ENCODE measurements at places on chromosomes 2 and 18.

- peak; percentile 58 for DNase-seq
Measured at GRCh38 chr2:69012310-69013141, 453 bp upstream of the ANTXR1 start.

GRCh38 chr2:238566001-238566645 is 139.4 kb downstream of the ASB1 start:
- no peak for DNase-seq

GRCh38 chr2:161486111-161486510 is 70.0 kb downstream of the TBR1 start:
- no peak for DNase-seq

GRCh38 chr18:48555465-48555995 is 16.7 kb downstream of the CTIF start:
- DNase-seq: no peak

DNA sequence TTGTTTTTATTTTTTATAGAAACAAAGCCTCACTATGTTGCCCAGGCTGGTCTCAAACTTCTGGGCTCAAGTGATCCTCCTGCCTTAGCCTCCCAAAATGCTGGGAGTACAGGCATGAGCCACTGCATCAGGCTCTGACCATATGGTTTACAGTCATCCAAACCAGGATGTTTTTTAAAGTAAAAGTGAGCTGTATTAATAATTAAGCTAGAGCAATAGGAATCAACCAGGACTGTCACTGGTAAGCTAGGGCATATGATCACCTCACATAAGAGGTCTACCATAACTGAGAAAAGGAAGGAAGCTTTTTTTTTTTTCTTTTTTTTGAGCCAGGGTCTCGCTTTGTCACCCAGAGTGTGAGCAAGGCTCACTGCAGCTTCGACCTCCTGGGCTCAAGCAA is 8.5 kb upstream of the RBBP8 start:
- no peak for DNase-seq

- no peak for DNase-seq
Measured at GRCh38 chr2:64455545-64455944, 1.6 kb downstream of the LGALSL start.

GRCh38 chr2:47373747-47374146 is 29.2 kb upstream of the MSH2 start:
- DNase-seq: no peak

All from activated CD8-positive, alpha-beta memory T cell treated with anti-CD3 and anti-CD28 coated beads, Interleukin-2, amount 10 ng/mL, durations not matched to agents 7 days and 5 days (primary cell).